ENCODE measurements at places on chromosomes 4 and X. TPM values are rescaled to one million over a fixed set of nuclear protein-coding genes. Genes with fewer than 3 reads are reported as not detected.

The GPR119 gene
- total RNA-seq = not detected

GRCh38 chrX:50586407-50586806, 115.8 kb upstream of the DGKK start:
- no peak for DNase-seq
- peaks cover 3% of the 10 kb centered on the region for H3K36me3 ChIP-seq
- no peak overlapping the region for H3K27ac ChIP-seq
- H3K27me3 ChIP-seq = peaks cover 7% of the 10 kb centered on the region
- H3K4me3 ChIP-seq = no peak overlapping the region

- no peak overlapping the region for H3K27ac ChIP-seq
- no peaks in the 10 kb centered on the region for H3K27me3 ChIP-seq
- H3K36me3 ChIP-seq = no peaks in the 10 kb centered on the region
These were observed 132.8 kb upstream of the MAP9 start for GRCh38 chr4:155509555-155509954.

The HSFX4 gene
- not detected for total RNA-seq

GRCh38 chrX:24928114-24928513, 87.7 kb downstream of the ARX start:
- H3K27me3 ChIP-seq = no peaks in the 10 kb centered on the region
- no peak overlapping the region for H3K4me3 ChIP-seq
- H3K27ac ChIP-seq = no peak overlapping the region
- H3K36me3 ChIP-seq = peaks cover 17% of the 10 kb centered on the region

The DCK gene
- total RNA-seq = 13.2 TPM

DNA sequence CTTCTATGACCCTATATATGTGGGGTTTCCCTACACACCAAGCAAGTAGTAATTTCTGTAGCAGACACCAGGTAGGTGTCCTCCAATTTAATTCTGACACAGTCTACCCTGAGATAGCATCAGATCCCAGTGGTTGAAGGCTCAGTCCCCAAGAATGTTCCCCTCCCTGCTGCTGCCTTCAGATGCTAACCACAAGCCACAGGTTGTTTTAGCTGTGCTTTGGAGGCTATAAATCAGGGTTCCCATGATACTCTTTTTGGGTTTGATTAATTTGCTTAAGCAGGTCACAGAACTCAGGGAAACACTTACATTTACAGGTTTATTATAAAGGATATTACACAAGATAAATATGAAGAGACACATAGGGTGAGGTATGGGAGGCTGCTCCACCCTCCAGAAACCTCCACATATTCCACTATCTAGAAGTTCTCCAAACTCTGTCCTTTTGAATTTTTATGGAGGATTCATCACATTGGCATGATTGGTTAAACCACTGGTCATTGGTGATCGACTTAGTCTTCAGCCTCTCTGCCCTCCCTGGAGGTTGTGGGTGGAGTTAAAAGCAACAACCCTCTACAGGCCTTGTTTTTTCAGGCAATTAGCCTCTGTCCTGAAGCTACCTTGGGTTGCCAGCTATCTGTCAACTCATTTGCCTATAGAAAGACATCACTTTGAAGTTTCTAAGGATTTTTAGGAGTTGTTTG, 50.8 kb downstream of the GRIA2 start:
- H3K27ac ChIP-seq = no peak overlapping the region
- H3K36me3 ChIP-seq = no peaks in the 10 kb centered on the region
- H3K4me3 ChIP-seq = no peak overlapping the region
- no peaks in the 10 kb centered on the region for H3K27me3 ChIP-seq
- no peak for DNase-seq

DNA sequence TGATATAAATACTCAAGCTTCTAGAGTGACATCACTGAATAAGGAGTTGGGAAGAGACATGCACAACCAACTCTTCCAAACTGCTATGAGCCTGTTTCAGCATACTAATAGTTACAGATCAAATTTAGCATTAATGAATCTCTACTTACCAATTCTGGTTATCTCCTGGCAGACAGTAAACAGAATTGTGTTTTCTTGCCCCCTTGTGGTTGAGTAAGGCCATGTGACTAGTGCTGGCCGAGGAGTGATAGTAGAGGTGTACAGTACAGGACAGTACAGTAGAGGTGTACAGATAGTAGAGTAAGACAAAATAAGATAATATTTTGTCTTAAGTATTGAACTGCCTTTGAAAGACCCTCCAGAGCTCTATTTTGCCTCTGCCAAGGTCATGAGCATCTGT, 681.4 kb downstream of the GABRG1 start:
- H3K27me3 ChIP-seq = no peaks in the 10 kb centered on the region
- H3K27ac ChIP-seq = no peak overlapping the region
- H3K4me3 ChIP-seq = no peak overlapping the region
- DNase-seq = no peak
- no peaks in the 10 kb centered on the region for H3K36me3 ChIP-seq

The CXCL1 gene
- total RNA-seq = 0.20 TPM

The SERTM2 gene
- 0.22 TPM for total RNA-seq

GRCh38 chr4:7974425-7974824, 34.8 kb upstream of the AFAP1 start:
- DNase-seq = no peak
- no peak overlapping the region for H3K27ac ChIP-seq
- H3K27me3 ChIP-seq = no peaks in the 10 kb centered on the region
- peaks cover 8% of the 10 kb centered on the region for H3K4me1 ChIP-seq

Measured in H9 (cell line).